ENCODE measurements at places on chromosomes 5 and 9.

- H3K4me1 ChIP-seq: no peaks in the 10 kb centered on the region
- no peaks in the 10 kb centered on the region for H3K27me3 ChIP-seq
- H3K4me3 ChIP-seq: no peak overlapping the region
Observed at GRCh38 chr9:30058463-30058862, 2326.0 kb upstream of the ACO1 start.

DNA sequence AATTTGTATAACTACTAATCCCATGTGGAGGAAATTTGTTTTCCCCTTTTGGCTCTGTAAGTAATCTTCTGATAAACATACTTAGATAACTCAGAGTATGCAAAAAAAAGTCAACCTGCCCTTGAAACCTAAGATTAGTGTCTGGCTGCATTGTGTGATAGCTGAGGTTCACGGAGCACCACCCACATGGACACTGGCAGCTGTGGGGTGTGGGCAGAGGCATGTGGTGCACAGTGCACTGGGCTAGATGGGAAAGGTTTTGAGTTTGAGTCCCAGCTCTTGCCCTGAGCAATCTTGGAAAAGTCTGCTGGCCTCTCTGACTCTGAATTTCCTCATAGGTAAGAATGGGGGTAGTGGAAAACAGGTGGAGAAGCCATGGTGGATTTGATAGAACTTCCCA lies 75.1 kb downstream of the PLCXD3 start:
- no peaks in the 10 kb centered on the region for H3K36me3 ChIP-seq
- DNase-seq: no peak
- no peak overlapping the region for H3K27ac ChIP-seq
- no peak overlapping the region for H3K4me3 ChIP-seq
- H3K4me1 ChIP-seq: no peaks in the 10 kb centered on the region

DNA sequence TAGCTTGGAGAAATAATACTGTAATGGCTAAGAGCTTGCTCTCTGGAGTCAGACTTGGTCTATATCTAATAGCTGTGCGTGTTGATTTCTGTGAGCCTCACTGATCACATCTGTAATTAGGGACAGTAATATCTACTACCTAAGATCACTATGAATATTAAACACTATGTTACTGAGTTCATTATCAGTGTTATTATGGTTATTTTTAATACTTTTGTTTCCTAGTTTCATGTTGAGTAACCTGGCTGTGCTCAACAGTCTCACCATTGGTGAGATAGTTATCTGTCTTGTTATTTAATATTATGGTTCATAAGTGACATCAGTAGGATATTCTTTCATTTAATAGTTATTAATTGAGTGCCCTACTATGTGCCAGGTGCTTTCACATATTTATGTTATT lies 22.4 kb upstream of the CAVIN4 start:
- no peak for DNase-seq
- H3K27me3 ChIP-seq: no peaks in the 10 kb centered on the region
- H3K4me3 ChIP-seq: no peak overlapping the region

DNA sequence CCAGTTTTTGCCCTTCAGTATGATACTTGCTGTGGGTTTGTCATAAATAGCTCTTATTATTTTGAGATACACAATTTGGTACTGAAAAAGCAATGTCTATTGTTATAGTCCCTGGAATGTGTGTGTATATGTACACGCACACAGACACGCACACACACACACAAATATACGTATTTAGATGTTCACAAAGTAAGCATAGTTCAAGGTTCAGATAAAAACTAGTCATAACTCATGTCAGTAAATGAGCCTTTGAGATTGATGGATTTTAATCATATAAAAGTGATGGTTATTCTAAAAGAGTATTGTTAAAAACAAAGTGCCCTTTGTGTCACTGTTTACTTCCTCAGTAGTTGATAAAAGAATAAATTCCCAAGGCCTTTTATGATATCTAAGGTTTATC lies 147.3 kb downstream of the PARP8 start:
- DNase-seq: no peak
- no peaks in the 10 kb centered on the region for H3K36me3 ChIP-seq
- H3K4me3 ChIP-seq: no peak overlapping the region

GRCh38 chr5:10442576-10442975 lies 897 bp downstream of the ROPN1L start:
- H3K36me3 ChIP-seq: no peaks in the 10 kb centered on the region
- H3K27ac ChIP-seq: no peak overlapping the region
- no peaks in the 10 kb centered on the region for H3K4me1 ChIP-seq
- peak overlapping the region; percentile 80 for H3K4me3 ChIP-seq
- no peaks in the 10 kb centered on the region for H3K27me3 ChIP-seq

GRCh38 chr9:4297786-4298254 lies 2.0 kb downstream of the GLIS3 start:
- peak overlapping the region; percentile 79 for H3K27ac ChIP-seq
- no peaks in the 10 kb centered on the region for H3K27me3 ChIP-seq
- peak; percentile 16 for DNase-seq
- no peaks in the 10 kb centered on the region for H3K36me3 ChIP-seq

- H3K36me3 ChIP-seq: no peaks in the 10 kb centered on the region
- no peak for DNase-seq
- H3K27ac ChIP-seq: no peak overlapping the region
- no peaks in the 10 kb centered on the region for H3K27me3 ChIP-seq
- H3K4me1 ChIP-seq: no peaks in the 10 kb centered on the region
Observed at GRCh38 chr5:10030219-10030831, 219.4 kb downstream of the ATPSCKMT start.

DNA sequence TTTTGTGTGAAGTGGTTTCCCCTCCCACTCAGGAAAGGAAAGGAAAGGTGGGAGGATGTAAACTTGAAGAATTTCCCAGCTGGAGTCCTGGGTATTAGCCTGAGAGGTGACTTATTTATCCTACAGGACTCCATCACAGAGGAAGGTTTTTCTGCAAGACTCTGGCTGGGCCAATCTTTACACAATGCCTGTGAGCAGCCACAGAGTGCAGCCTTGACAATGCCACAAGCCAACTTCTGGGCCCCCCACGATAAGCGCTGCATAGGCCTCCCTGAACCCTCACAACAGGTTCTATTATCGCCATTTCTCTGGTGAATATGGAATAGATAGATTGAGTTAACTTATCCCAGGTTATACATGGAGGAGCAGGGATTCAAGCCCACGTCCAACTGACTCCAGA lies 12.4 kb downstream of the TTC39B start:
- no peak overlapping the region for H3K27ac ChIP-seq
- no peak overlapping the region for H3K4me3 ChIP-seq
- peaks cover 2% of the 10 kb centered on the region for H3K4me1 ChIP-seq
- H3K27me3 ChIP-seq: no peaks in the 10 kb centered on the region
- DNase-seq: no peak
- no peaks in the 10 kb centered on the region for H3K36me3 ChIP-seq

DNA sequence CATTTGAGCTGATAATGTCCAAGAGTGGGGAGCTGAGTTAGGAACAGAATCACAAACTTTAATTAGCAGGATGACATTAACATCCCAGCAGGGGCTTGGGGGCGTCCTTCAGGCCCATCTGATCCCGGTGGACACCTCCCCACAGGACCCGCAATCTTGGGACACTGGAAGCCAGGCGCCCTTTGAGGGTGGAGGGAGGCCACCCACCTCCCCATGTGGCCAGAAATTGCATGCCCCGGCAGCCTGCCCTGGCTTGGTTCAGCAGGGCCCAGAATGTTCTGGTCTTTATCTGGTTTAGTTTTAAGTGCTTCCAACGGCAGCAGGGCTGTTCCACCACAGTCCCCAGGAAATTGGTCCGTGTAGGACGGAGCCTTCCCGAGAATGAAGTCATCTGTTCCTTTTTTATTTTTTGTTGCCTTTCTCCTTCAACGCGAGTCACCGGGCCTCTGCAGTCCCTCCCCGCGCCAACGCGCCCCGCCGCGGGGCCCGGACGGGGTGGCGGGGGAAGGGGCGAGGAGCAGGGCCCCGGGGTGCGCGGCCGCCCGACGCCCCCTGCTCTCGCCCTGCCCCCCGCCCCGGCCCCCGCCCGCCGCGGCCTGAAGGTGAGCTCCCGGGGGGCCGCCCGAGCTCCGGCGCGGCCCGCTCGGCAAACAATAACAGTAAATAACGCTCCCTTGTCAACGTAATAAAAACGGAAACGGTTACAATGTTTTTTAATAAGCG lies 207.9 kb downstream of the C9orf50 start:
- H3K27ac ChIP-seq: peak overlapping the region; percentile 99
- H3K4me1 ChIP-seq: peaks cover 39% of the 10 kb centered on the region
- no peaks in the 10 kb centered on the region for H3K27me3 ChIP-seq
- no peak for DNase-seq
- H3K4me3 ChIP-seq: peak overlapping the region; percentile 50
- H3K36me3 ChIP-seq: no peaks in the 10 kb centered on the region

- H3K4me1 ChIP-seq: no peaks in the 10 kb centered on the region
- no peaks in the 10 kb centered on the region for H3K36me3 ChIP-seq
- no peak overlapping the region for H3K27ac ChIP-seq
- H3K4me3 ChIP-seq: peak overlapping the region; percentile 10
- DNase-seq: peak; percentile 5
Observed at GRCh38 chr9:117644932-117645636, 59.1 kb upstream of the TLR4 start.

- H3K4me1 ChIP-seq: no peaks in the 10 kb centered on the region
- no peak overlapping the region for H3K27ac ChIP-seq
- no peak overlapping the region for H3K4me3 ChIP-seq
- H3K36me3 ChIP-seq: no peaks in the 10 kb centered on the region
- H3K27me3 ChIP-seq: no peaks in the 10 kb centered on the region
Observed at GRCh38 chr9:121538221-121538620, 38.6 kb upstream of the GGTA1 start.

GRCh38 chr5:135027266-135027696 lies 6.7 kb downstream of the PITX1 start:
- no peak overlapping the region for H3K27ac ChIP-seq
- peaks cover 10% of the 10 kb centered on the region for H3K27me3 ChIP-seq
- DNase-seq: no peak
- H3K4me1 ChIP-seq: no peaks in the 10 kb centered on the region
- no peaks in the 10 kb centered on the region for H3K36me3 ChIP-seq

- H3K4me1 ChIP-seq: no peaks in the 10 kb centered on the region
- H3K27ac ChIP-seq: no peak overlapping the region
- H3K27me3 ChIP-seq: no peaks in the 10 kb centered on the region
- no peaks in the 10 kb centered on the region for H3K36me3 ChIP-seq
Observed at GRCh38 chr9:121837113-121837961, 185.9 kb downstream of the DAB2IP start.

- no peak overlapping the region for H3K27ac ChIP-seq
- DNase-seq: no peak
- H3K4me1 ChIP-seq: no peaks in the 10 kb centered on the region
- no peaks in the 10 kb centered on the region for H3K27me3 ChIP-seq
- no peaks in the 10 kb centered on the region for H3K36me3 ChIP-seq
Observed at GRCh38 chr5:127645300-127645726, 3.6 kb upstream of the CTXN3 start.

GRCh38 chr9:113151696-113152630 lies 1.2 kb downstream of the SLC31A2 start:
- no peaks in the 10 kb centered on the region for H3K36me3 ChIP-seq
- DNase-seq: no peak
- peak overlapping the region; percentile 88 for H3K27ac ChIP-seq
- H3K27me3 ChIP-seq: no peaks in the 10 kb centered on the region

- H3K4me1 ChIP-seq: no peaks in the 10 kb centered on the region
- peaks cover 82% of the 10 kb centered on the region for H3K36me3 ChIP-seq
- no peaks in the 10 kb centered on the region for H3K27me3 ChIP-seq
- H3K27ac ChIP-seq: no peak overlapping the region
Observed at GRCh38 chr5:37207802-37208201, 41.4 kb downstream of the CPLANE1 start.

DNA sequence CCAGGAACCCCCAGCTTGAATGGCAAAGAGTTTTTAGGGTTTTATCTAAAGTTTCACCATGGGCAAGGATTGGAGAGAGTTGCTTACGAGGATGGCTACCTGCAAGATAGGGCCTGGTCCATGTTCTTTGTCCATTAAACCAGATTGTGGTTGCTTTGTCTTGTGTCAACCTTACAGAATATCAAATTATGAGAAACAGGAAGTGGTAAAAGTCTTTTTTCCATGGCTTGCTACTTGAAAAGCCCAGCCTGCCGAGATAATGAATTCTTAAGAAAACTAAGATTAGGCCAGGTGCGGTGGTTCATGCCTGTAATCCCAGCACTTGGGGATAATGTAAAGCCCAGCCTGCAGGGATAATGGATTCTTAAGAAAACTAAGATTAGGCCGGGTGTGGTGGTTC lies 24.4 kb downstream of the ZNF474 start:
- DNase-seq: no peak
- no peak overlapping the region for H3K27ac ChIP-seq
- H3K27me3 ChIP-seq: no peaks in the 10 kb centered on the region
- H3K4me3 ChIP-seq: no peak overlapping the region

- H3K4me1 ChIP-seq: peaks cover 61% of the 10 kb centered on the region
- DNase-seq: no peak
- no peak overlapping the region for H3K4me3 ChIP-seq
- no peaks in the 10 kb centered on the region for H3K27me3 ChIP-seq
- peak overlapping the region; percentile 35 for H3K27ac ChIP-seq
Observed at GRCh38 chr9:109310486-109310901, 10.4 kb downstream of the EPB41L4B start.

Data from tibial nerve (tissue), 4 donors.